Left colon (tissue), 2 donors: ENCODE measurements at places on chromosomes 5 and 9.

GRCh38 chr5:174412374-174412773 is 312.0 kb upstream of the MSX2 start:
- no peak for DNase-seq

DNA sequence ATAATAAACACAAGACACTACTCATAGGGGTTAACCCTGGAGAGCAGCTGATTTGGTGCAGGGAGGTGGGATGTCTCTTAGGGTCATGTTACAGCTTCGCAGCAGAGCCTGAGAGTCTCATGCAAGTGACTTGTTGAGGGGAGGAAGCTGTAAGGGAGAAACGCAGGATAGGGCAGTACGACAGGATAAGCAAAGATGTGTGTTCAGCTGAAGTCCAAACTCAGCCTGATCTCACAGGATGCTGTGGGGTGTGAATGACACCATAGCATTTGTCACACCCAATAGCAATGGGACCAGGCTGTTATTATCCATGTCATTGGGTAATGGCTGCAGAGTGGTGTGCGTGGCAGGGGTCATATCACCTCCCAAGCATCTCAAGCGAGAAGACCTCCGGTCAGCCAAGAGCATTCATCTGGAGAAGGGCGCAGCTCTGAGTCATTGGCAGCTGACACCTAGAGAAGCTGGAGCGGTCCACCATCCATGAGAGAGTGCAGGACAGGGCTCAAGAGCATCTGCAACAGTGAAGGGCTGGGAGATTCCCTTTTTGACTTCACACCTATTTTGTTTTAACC is 49.2 kb upstream of the RPL26L1 start:
- DNase-seq = no peak

DNA sequence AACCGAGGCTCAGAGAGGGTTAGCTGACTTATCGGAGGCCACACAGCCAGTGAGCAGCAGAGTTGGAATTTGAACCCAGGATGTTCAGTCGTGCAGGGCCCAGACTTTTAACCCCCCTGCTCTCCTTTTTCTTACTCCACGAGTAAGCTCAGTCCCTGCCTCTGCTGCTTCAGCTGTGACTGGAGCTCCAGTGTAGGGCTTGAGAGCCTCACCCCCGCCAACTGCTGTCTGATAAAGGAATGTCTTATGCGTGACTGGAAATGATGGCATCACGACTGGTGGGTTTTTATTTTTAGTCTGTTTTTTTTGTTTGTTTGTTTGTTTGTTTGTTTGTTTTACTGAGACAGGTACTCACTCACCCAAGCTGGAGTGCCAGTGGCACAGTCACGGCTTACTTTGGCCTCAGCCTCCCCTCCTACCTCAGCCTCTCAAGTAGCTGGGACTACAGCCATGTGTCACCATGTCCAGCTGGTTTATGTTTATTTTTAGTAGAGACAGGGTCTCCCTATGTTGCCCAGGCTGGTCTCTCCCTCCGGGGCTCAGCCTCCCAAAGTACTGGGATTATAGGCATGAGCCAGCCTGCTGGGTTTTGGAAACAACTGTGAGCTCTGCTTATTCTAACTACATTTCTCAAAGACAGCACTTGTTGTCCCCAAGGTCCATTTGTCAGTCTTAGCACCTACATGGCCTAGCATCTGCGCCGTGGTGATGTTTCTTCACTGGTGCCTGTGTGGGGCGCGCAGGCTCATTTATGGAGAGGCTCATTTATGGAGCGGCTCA is 52.5 kb upstream of the NCS1 start:
- DNase-seq = no peak

GRCh38 chr5:10457682-10458574 is 16.2 kb downstream of the ROPN1L start:
- DNase-seq = no peak

DNA sequence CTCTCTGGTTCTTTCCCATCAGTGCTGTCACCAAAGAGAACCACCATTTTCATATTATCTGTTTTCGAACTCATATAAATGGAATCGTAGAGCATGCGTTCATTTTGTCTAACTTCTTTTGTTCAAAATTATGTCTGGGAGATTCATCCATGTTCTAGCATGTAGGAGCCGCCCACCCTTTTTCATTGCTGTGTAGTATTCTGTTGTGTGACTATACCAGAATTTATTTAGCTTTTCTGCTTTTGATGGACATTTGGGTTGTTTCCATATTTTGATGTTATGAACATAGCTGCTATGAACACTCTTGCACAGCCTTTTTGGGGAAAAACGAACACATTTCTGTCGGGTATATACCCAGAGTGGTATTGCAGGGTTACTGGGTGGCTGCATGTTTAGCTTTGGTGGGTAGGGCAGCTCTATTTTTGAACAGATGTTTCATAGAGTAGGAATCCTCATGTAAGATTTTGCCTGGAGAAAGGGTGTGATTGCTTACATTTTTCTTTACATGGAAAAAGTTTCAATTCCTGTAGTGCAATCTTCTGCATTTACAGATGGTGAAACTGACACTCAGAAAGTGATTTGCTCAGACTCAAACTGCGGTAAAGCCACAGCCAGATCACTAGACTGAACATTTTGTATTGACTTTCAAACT is 100.2 kb upstream of the IL12B start:
- no peak for DNase-seq

DNA sequence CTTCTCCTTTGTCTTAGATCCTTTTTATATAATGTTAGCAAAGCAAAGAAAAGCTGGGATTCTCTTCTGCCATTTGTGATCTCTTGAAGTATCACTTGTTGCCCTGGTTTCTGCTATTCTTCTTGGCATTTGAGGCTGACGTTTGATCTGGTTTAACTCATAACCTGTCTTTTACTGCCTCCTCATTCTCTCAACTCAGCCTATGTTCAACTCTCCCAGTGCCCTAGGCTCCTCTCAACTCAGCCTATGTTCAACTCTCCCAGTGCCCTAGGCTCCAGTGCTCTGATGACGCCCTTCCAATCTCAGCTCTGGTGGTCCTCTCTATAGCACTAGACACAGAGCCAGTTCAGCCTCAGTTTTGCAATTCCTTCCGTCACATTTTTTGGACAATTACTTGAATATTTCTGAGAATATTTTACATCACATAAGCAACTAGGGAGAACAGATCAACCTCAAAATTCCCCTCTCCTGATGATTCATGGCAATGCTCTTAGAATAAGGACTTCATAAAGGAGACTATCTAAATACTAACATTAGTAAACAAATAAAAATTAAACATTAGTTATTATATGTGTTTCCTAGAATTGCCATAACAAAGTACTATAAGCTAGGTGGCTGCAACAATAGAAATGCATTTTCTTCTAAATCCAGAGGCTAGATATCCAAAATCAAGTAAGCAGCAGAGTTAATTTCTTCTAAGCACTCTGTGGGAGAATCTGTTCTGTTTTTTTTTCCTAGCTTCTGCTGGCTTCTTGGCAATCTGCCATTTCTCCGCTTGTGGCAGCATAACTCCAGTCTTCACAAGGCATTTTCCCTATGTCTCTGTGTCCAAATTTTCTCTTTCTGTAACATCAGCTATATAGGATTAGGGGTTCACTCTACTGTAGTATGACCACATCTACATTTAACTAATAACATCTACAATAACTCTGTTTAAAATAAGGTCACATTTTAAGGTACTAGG is 662.1 kb upstream of the FTMT start:
- DNase-seq = no peak

GRCh38 chr5:134275822-134276221 is 49.9 kb upstream of the PPP2CA start:
- DNase-seq = no peak

DNA sequence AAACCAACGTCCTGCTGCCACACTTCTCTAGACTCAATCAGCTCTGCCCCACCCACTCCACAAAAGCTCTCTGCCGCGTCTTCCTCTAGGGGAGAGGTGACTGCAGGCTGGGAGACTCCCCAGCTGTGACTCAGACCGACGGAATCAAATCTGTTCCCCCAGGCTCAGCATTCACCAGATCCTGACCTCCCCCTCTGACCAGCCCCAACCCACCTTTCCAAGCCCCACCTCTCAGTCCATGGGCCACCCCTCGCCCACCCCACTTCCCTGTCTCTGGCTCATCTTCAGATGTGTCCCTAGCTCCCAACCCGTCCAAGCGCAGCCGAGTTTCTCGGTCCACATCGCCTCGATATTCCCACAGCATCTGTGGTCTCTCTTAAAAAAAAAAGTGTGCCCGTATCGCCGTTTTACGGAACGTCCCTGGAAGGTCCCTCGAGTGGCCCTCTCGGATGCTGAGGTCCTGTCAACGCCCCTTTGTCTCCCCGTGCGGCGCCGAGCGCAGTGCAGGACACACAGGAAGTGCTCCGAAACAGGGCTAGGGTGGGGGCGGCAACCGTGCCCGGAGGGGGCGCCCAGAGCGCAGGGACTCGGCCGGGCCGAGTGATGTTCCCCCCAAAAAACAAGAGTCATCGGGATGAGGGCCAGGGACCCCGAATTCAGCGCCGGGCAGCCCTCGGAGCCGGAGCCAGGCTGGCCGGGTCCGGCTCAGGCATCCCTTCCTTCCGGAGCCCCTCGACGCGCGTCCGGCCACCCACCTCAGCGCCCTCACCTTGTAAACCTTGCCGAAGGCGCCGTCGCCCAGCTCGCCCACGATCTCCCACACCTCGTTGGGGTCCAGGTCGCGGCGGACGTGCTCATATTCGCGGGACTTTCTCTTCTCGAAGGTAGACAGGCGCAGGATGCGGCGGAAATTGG is 649 bp downstream of the STK10 start:
- DNase-seq = peak; percentile 76

GRCh38 chr5:392431-392988 is 50.5 kb upstream of the EXOC3 start:
- DNase-seq = no peak

DNA sequence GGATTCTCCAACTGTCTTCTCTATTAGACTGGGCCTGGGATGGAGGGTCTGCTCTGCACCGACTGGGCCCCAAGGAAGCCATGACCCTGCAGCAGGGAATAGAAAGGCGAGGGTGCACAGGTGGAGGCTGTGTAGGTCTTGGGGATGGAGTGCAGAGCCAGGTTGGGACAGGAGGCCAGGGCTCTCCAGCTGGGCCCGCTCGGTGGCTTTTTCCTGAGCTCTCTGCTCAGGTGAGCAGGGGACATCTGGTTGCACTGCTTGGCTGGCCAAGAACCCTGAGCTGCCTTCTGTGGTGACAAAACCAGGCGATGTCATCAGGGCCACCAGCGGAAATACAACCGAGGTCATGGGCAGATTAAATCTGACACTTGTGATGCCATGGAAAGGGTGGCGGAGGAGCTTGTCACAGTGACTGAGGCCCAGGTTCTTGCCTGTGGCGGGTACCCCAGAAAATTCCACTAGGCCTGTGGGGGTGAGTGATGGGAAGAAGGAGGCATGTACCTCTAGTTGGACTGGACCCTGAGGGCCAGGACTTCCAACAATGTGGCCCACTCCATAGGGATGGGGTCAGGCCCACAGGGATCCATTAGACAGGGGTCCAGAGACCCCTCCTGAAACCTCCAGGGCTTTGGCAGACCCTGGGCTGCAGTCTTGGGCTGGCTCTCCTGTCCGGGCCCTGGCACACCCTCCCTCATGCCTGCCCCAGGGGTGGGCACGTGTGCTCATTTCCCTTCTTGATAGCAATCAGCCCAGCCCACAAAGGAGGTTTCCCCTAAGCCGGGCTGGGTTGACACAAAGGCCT is 4.4 kb upstream of the IL3 start:
- no peak for DNase-seq

DNA sequence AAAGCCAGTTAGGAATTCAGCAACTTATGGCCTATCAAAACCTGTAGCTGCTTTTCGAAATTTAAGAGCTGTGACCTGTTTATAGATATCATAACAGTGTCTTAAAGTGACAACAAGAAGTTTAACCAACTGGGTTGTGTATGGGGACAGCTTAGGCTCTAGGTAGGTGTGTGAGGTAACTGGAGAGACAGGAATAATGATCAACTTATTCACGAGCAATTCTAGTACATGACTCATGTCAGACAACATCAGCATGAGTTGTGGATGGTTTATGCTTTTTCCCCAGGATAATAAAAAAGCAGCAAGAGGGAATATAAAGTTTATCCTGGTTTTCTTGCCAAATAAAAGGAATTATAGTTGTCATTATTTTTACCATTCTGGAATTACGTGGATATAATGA is 88.6 kb downstream of the GDNF start:
- DNase-seq = no peak

DNA sequence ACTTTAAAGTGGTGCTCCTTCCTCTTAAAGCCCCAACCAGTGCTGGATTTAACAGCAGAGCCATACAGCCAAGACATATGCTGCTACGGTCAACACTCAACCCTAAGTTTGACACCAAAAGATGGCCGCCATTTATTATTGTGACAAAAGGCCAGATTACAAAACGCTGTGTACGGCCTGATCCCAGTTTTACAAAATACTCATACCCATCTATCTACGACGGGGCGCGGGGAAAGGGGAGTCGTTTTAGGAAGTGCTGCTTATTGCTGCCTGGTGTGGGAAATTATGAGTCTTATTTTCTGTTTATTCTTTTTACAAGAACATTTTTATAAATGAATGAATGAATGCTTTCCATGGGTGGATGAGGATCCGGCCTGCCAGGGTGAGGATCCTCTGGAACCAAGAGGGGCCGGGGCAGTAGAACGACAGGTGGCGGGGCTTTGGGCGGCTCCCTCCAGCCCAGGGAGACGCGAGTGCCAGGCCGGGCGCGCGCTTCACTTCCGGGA is 457 bp upstream of the IDNK start:
- no peak for DNase-seq

- peak; percentile 26 for DNase-seq
Observed at GRCh38 chr5:1294206-1294834, 548 bp downstream of the TERT start.

GRCh38 chr5:124652514-124652819 is 94.0 kb downstream of the ZNF608 start:
- no peak for DNase-seq

GRCh38 chr9:125407432-125407973 is 145.9 kb downstream of the GAPVD1 start:
- DNase-seq = no peak

- DNase-seq = no peak
Observed at GRCh38 chr5:14123974-14124482, 19.1 kb upstream of the TRIO start.

DNA sequence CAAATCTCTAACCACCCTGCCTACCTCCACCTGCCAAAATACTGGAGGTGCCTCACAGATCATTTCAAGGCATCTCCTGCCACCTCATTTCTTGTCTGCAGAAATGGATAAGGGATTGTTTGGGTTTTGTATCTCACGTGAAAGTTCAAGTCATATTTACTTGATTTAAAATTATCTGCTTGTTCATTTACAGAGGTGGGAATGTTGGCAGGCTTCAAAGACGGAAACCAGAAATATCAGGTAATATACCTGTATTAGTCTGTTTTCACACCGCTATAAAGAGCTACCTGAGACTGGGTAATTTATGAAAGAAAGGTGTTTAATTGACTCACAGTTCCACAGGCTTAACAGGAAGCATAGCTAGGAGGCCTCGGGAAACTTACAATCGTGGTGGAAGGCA is 85.4 kb downstream of the CAAP1 start:
- DNase-seq = no peak

GRCh38 chr5:3530251-3530650 is 65.4 kb upstream of the IRX1 start:
- no peak for DNase-seq

- peak; percentile 75 for DNase-seq
Observed at GRCh38 chr5:141326088-141326854, 4.0 kb upstream of the PCDHGA1 start.

- no peak for DNase-seq
Observed at GRCh38 chr9:26132746-26133312, 454.6 kb upstream of the TUSC1 start.
